ENCODE measurements at places on chromosomes 4 and X.

- peak; percentile 37 for DNase-seq
Measured at GRCh38 chrX:17291171-17291900, 83.7 kb upstream of the NHS start.

- DNase-seq = no peak
Measured at GRCh38 chrX:2831471-2832228, 2.9 kb downstream of the GYG2 start.

GRCh38 chr4:117327491-117327890 is 242.1 kb upstream of the TRAM1L1 start:
- DNase-seq = no peak

DNA sequence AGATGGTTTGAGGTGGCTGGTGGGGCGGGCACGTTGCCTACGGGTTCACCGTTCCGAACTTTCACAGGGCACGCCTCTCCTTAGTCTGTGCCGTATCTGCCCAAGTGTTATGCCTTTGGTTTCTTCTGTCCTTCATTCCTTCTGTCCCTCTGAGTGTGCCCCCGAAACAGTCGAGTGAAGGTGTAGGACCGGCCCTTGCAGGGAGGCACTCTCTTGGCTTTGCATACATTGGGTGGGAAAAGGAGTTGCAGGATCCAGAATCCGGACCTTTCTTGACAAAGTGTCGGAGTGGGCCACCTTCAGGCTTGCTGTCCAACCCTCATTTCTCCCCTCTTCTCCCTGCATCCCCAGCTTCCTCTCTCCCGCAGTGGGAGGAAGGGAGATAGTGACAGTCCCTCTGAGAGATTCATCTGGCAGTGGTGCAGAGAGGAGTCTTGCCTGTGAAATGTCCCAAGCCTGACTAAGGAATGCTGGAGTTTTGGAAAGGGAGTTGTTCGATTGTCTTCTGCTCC is 569 bp downstream of the ARFIP1 start:
- peak; percentile 23 for DNase-seq

DNA sequence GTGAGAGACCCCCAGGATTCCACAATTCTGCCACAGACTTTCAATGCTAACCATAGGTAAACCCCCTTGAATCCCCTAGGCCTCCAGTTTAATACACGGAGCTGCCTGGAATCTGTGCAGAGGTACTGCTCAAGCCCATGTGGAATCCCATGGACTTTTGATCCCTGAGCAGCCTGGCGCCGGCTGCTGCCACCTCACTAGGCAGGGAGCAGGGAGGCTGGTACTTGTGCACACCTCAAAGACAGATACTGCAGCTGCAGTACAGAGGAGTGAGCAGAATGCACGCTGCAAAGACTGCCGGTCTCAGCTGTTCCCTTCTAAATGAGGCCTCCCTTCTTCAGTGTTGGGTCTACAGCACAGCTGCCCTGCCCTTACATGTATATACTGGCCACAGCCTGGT is 79.4 kb downstream of the RPS6KA6 start:
- DNase-seq = no peak

DNA sequence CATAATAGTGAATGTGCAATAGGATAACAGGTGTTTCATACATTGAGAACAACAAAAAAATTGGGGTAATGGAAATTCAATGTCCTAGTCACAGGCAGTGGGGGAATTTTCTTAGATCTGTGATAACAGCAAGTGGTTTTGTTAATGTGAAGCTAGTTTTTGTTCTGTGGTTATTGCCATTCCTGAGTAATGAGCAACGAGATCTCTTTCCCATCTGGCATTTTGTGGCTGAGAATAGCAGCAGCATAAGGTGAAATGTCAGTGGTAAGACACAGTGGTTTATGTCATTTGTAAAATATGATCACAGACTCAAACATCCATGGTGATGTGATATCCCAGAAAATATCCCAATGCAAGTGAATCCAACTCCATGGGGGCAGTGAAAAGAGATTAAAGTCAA is 497.5 kb downstream of the KCNIP4 start:
- DNase-seq = peak; percentile 48

DNA sequence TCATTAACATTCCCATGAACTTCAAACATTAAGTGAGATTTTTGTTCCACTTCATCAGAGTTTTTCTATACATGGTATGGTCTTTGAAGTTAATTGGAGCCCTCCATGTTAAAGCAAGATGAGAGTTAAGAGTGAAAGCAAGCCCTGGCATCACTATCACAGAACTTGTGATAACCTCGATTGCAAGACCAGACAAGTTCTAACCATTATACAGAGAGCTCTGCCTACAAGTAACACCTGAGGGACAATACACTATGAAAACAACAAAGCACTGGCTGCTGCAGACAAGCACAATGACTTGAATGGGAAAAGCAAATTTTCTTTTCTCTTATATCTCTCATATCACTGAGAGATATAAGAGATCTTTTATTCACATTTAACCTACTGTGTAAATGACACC is 126.6 kb upstream of the GYPA start:
- no peak for DNase-seq

GRCh38 chr4:11130195-11130970 is 298.3 kb downstream of the HS3ST1 start:
- peak; percentile 90 for DNase-seq

- peak; percentile 20 for DNase-seq
Measured at GRCh38 chr4:101418055-101418454, 70.7 kb upstream of the PPP3CA start.

DNA sequence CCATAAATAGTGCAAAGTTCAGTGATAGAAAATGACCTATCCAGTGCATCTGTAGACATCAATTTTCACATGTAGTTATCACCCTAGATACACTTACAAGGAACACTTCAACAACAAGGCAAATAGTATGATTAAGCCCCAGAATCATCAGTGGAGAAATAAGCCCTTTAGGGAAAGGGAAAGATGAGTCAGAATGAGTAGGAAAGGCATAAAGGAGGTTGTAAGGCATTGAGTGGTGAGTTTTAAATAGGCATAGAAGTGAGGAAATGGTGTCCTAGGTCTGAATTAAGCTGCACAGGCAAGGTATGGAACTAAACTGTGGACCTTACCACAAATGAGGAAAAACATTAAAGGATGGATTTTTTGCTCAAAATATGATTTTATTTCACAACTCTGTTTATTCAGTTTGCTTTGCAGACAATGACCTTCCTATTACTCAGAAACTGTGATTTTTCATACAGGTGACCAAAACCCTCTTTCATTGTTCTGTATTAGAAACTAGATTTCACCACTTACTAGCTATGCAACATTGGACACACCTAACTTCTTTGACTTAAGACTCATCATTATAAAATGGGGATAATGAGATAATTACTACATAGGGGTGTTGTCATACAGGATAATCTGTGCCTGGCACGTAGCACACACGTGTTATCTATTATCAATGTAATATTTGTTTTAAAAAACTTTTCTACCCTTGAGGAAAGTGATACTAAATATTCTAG is 57.0 kb upstream of the MAP9 start:
- DNase-seq = peak; percentile 33

DNA sequence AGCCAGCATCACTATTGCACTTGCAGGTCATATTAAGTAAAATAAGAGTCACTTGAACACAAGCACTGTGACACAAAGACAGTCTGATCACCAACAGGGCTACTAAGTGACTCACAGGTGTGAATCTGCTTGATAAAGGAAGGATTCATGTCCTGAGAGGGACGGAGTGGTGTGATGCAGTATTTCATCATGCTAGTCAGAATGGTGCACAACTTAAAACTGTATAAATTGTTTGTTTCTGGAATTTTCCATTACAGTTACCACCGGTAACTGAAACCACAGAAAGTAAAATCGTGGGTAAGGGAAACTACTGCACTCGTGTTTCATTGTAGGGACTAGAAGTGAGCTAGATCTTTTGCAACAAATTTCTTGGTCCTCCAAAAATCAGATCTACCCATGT is 109.7 kb downstream of the ELOVL6 start:
- DNase-seq = peak; percentile 57

- DNase-seq = no peak
Measured at GRCh38 chr4:32477518-32477917, 1757.3 kb downstream of the PCDH7 start.

DNA sequence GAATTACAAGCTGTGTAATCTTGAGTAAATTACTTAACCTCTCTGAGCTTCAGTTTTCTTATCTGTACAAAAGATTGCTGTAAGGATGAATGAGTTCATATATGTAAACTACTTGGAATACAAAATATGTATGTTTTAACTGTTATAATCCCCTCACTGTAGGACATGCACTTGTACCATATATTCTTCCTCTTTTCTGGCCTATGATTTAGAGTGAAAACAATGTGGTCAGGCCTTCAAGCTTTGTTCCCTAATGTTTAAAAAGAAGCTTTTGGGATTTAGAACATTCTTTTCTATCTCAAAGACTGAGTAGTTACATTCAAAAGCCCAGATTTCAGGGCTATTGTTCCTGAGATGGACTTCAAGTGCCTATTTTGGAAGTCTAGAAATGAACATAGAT is 26.7 kb upstream of the GPRIN3 start:
- no peak for DNase-seq

GRCh38 chr4:81631958-81632441 is 160.3 kb upstream of the RASGEF1B start:
- peak; percentile 96 for DNase-seq

- DNase-seq = peak; percentile 13
Measured at GRCh38 chr4:107863850-107864371, 39.2 kb downstream of the SGMS2 start.

- no peak for DNase-seq
Measured at GRCh38 chrX:48826135-48826875, at the start of gene ERAS. Gene ERAS (plus strand): TSS chrX:48826513. CDS start chrX:48829124, 2,611 bp downstream.

- DNase-seq = no peak
Measured at GRCh38 chrX:110302975-110303374, 14.9 kb downstream of the AMMECR1 start.

DNA sequence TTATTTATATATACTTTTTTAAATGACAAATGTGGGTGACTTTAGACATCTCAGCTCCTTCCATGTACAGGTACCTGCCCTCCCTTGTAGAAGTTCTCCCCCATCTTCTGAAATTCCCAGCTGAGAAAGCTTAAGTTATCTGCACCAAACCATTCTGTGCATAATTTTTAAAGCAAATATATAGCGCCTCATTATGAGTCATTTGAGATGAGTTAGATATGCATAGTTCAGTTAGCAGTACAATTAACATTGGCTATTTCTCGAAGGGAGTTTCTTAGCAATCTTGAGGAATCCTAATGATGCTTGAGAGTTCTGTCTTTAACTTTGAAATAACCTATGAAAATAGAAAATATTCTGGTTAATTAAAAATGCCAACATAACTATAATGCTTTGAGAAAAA is 19.4 kb upstream of the UFSP2 start:
- no peak for DNase-seq

GRCh38 chr4:111064342-111064993 is 441.6 kb upstream of the PITX2 start:
- DNase-seq = peak; percentile 88

DNA sequence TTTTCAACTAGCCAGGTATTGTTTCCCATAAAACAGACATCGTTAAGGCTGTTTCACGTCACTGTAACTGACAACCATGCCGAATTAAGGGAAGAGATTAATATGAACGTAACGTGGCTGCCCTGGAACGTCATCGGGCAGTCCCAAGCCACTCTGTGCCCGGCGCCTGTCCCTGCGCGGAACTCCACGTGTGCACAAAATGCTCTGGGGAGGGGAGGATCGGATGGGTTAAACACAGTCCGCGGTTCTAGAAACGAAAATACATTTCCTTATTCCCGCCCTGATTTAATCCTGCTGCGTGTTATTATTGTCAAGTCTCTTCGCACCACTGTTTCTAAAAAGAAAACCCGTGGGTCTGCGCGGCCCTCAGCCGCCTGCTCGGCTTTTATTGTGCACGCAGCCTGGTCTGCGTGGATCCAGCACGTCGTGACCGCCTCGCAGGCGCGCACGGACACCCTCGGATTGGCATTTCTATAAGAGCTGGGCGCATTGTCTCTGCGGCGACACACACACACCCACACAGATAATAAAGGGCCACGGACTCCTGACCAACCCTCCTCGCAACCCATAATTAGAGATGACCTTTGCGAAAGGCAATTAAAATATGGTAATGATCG is 69.6 kb upstream of the BCOR start:
- no peak for DNase-seq

- DNase-seq = no peak
Measured at GRCh38 chrX:45788941-45789348, 588.3 kb upstream of the DIPK2B start.
